ENCODE measurements at places on chromosomes 3 and 15.

DNA sequence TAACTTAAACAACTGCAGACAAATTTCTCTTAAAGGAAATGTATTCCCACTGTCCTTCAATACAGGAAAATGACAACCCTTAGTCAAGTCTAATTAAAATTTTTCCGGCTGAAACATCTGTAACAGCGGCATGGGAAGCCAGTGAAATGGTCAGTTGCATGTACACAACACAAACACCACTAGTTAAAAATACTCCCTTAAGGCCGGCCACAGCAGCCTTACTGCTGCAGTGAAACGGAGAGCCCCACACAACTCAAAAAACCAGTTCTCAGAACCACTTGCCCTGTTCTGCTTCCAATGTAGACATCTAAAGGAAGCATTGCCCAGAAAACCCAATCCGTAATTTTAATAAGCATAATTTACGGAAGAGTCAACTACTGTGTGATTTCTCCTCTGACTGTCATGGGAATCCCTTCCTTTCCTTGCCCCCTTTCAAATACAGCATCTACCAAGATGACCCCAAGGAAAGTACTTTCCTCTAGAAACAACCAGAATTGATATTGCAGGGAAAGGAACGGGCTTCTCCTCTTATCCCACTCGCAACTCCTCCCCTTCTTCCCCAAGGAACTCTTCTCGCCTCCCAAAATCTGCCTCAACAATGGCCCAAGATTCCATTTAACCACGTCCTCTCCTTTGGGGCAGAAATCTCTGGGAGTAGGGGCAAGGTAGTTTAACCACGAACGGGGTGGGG, 1.6 kb downstream of the FBN1 start:
- no peak for DNase-seq

- no peak for DNase-seq
These were observed 628.4 kb upstream of the ALCAM start for GRCh38 chr3:104738271-104738670.

DNA sequence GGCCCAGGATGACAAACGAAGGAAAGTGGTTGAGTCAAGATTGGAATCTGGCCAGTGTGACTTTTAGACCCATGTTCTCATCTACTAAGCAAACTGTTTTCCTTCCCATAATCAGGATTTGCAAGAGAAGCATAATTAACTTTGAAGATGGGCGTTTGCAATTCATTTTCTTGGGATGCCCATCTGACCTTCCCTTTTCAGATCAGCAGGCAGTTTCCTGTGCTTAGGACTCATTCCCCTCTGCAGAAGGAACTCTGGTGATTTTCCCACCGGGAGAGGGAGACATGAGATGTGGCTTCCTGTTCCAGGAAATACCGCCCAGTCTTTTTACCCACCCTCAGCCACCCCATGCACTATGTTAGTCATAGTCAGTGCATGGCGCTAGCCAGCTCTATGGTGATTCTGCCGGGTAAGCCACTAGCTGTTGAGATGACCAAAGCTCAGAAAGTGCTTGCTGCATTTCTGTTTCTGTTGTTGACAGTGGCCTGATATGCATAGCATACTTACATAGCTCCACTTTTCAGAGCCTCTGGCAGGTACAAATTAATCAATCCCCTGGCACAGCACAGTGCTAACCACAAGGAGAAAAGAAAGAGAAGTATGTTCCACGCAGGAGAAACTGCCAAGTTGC, 129.4 kb downstream of the VGLL4 start:
- DNase-seq = no peak

GRCh38 chr3:74523811-74524210, 90.6 kb downstream of the CNTN3 start:
- no peak for DNase-seq

DNA sequence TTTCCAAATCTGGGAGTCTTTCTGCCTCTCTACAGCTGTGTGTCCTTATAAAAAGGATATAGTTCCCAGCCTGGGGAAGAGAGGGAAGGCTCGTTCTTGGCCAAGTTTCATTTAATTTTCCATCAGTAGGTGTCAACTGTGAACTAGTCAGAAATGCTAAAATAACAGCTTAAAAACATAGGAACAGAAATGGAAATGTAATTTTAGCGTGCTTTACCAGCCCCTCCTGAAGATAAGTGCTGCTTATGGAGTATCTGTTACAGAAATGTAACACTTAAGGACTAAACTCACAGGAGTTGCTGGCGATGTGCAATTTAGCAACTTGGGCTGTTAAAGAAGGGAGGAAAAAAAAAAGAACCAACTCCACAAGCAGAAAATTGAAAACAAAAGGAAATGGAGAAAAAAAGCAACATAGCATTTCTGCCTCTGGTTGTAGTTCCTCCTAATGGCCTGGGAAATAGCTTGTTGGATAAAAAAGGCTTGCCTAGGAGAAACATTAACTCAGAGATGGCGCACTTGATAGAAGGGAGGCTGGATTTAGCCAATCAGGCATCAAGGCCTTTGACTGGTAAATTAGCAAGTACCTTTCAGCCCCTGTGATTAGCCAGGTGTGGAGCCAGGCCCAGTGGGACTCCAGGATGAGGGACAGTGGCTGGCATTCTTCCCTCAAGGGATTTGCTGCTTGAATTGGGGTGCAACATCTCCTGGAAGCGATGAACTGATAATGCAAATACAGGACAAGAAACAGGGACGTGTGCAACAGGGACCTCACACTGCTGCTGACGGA, 84.3 kb downstream of the RPLP1 start:
- peak; percentile 45 for DNase-seq

Data from NCI-H524 (cell line).